Activated CD8-positive, alpha-beta T cell treated with anti-CD3 and anti-CD28 coated beads, Interleukin-2, amount 10 ng/mL, durations not matched to agents 7 days and 5 days (primary cell): ENCODE measurements at places on chromosomes 6 and 20.

- no peak for DNase-seq
- H3K27ac ChIP-seq, result no peak overlapping the region
- H3K27me3 ChIP-seq, result no peaks in the 10 kb centered on the region
- H3K4me1 ChIP-seq, result peaks cover 37% of the 10 kb centered on the region
Observed at GRCh38 chr6:15462717-15463525, 199.9 kb downstream of the DTNBP1 start.

DNA sequence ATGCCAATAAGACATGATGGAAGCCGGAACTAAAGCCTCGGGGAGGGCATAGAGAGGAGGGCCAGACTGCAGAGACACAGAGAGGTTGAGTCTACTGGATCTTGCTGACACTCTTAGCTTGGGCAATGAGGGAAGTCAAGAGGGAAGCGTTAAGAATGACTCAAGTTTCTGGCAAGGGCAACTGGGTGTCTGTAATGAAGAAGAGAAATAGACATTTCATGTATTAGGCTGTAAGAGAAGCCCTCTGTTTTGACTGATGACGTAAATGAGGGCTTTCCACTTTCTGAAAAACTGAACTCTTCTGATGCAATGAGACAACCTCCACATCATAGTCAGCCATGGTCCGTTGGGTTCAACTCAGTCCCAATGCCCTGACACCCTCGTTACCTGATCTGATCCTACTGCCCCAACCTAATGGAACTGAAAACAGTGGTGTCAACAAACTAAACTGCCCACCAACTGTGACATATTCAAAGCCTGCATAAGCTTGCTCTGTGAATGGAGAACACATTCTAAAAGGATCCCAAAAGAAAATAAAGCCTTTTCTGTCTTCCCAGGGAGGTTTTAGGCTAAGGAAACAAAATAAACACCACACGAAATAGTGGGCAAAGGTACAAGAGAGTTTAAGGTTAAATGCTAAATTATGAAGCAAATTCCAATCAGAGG is 45.8 kb upstream of the PNRC1 start:
- H3K4me1 ChIP-seq, result peaks cover 4% of the 10 kb centered on the region
- H3K27me3 ChIP-seq, result peaks cover 5% of the 10 kb centered on the region
- DNase-seq, result no peak
- no peak overlapping the region for H3K4me3 ChIP-seq
- no peak overlapping the region for H3K27ac ChIP-seq

DNA sequence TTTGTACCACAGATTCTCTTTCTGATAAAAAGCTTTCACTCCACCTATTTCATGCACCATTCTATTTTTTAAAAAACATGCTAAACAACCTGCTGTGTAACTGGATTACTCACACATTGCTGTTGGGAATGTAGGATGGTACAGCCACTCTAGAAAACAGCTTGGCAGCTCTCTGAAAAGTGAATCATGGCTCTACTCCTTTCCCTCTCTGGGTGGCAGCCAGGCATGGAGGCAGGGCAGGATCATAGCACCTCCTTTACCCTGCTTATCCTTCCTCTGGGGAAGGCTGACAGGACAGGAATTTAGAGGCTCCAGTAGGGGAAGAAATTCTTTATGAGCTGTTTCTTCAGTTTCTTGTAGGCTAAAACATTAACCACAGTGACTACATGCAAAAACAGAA is 6.7 kb upstream of the VNN2 start:
- no peaks in the 10 kb centered on the region for H3K27me3 ChIP-seq
- DNase-seq, result no peak
- peaks cover 11% of the 10 kb centered on the region for H3K36me3 ChIP-seq
- H3K4me3 ChIP-seq, result no peak overlapping the region
- no peak overlapping the region for H3K27ac ChIP-seq

DNA sequence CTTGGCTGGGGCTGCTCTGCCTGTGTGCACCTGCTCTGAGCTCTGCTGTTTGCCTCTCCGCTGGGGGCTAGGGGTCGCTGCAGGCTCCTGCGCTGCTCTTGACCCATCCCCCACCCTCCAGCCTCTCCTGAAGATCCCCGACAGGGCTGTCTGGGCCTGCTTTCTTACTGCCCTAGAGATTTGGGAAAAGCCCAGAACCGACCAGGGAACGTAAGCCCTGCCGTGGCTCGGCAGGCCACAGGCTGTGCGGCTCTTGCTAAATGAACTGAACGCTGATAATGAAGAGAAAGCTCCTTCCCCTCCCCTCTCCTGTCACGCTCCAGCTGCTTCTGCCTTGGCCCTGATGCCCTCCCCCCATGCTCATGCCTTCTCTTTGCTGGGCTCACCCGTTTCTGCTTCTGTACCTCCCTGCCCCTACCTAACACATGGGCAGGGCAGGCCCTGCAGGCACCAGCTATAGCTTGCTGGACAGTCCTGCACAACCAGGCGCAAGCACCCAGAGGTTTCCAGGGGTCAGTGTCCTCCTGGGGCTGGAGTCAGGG is 32.0 kb upstream of the PCMTD2 start:
- peaks cover 4% of the 10 kb centered on the region for H3K27me3 ChIP-seq
- H3K27ac ChIP-seq, result no peak overlapping the region
- no peaks in the 10 kb centered on the region for H3K36me3 ChIP-seq
- peaks cover 3% of the 10 kb centered on the region for H3K4me1 ChIP-seq
- no peak overlapping the region for H3K4me3 ChIP-seq

DNA sequence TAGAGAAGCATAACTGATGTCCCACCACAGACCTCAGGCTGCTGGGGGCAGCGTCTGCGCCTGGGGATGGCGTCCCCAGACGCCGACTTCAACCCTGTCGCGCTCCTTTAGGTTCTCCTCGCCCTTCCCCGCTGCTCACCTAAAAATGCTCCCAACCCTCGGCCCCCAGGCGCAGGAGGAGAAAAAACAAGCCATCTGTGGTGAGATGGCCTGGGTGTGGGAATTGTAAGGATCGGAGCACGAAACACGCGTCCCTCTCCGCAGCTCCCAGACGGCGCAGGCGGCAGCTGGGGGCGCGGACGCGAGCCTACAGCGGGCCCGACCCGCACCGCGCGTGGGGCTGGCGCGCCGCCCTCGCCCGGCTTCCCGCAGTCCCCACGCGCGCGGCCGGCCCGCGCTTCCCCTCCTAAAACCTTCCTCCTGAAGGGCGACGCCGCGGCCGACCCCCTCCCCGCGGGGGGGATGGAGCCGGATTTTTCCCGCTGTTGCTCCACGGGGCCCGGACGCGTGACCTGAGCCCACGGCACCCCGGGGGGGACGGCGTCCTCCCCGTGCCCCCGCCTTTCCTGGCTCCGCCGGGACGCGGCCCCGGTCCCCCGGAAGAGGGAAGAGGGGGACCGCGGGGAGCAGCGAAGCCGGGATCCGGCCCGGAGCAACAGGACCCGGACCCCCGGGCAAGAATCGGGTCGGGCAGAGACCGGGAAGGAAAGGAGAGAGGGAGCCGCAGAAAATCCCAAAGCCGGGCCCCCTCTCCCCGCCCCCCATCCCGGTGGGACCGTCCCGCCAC is 611 bp downstream of the EPB41L2 start:
- H3K27ac ChIP-seq, result peak overlapping the region; percentile 40
- peaks cover 17% of the 10 kb centered on the region for H3K4me1 ChIP-seq
- H3K4me3 ChIP-seq, result peak overlapping the region; percentile 78
- peaks cover 10% of the 10 kb centered on the region for H3K27me3 ChIP-seq
- DNase-seq, result no peak

DNA sequence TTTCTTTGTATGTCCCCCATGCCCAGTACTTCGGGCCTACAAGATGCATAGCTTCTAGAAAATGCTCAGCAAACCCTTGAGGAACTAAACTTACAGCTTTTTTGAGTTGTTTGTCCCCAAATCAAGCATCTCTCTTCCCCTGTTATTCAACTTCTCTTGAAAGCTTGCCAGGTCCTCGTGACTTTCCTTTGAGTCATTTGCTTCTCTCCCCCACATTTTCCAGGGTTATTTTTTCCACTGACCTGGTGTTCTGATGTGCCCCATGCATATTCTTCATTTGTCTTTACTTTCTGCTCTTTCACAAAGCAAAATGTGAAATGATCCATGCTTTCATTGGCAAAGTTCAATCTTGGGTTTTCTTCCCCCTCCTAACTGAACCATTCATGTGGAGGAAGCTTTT is 204.8 kb downstream of the TFAP2A start:
- no peaks in the 10 kb centered on the region for H3K36me3 ChIP-seq
- no peak overlapping the region for H3K27ac ChIP-seq
- H3K27me3 ChIP-seq, result no peaks in the 10 kb centered on the region
- no peak overlapping the region for H3K4me3 ChIP-seq
- H3K4me1 ChIP-seq, result no peaks in the 10 kb centered on the region

DNA sequence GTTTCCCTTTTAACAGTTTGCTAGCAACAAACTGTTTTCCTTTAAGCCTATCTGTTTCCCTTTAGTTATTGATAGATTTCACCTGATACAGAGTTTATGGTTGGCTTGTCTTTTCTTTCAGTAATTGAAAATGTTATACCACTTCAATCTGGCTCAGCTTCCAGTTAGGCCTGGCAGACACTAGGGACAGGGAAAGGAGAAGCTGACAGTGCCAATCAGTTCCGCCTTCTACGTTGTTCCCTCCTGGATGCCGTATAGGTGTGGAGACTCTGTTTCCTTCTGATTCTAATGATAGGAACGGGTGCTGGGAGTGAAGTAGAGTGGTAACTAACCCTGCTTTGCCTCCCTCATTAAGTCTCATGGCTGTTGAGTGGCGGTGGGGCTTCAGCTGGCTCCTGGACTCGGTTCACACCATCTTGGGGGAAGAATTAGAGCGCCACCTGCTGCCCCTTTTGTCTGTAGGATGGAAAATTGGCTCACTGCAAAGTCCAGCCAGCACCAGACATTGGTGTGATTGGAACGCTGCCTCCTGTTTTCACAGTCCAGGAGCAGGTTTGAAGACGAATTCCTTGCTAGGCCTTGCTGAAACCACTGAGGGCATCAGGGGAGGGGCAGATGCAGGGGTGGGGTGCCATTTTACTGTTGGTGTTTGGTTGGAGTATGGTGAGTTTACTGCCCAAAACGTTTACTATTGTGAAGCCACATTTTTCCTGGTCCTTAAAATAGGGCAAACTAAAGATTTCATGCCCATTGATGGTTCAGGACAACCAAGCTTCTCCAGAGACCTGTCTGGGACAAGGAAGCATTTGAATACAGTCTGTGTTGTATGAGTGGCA is 1729.5 kb downstream of the GRIK2 start:
- no peak overlapping the region for H3K27ac ChIP-seq
- no peaks in the 10 kb centered on the region for H3K4me1 ChIP-seq
- no peak overlapping the region for H3K4me3 ChIP-seq
- no peaks in the 10 kb centered on the region for H3K27me3 ChIP-seq
- peak; percentile 24 for DNase-seq

- H3K27me3 ChIP-seq, result peaks cover 4% of the 10 kb centered on the region
- no peaks in the 10 kb centered on the region for H3K4me1 ChIP-seq
- peak; percentile 44 for DNase-seq
- no peak overlapping the region for H3K27ac ChIP-seq
- no peaks in the 10 kb centered on the region for H3K36me3 ChIP-seq
- H3K4me3 ChIP-seq, result no peak overlapping the region
Observed at GRCh38 chr6:84428300-84428907, 201.0 kb upstream of the CEP162 start.

- H3K36me3 ChIP-seq, result peaks cover 38% of the 10 kb centered on the region
- H3K4me1 ChIP-seq, result peaks cover 22% of the 10 kb centered on the region
- H3K27ac ChIP-seq, result no peak overlapping the region
- no peaks in the 10 kb centered on the region for H3K27me3 ChIP-seq
Observed at GRCh38 chr6:106281661-106282060, 43.9 kb downstream of the ATG5 start.
